Spinal cord (tissue), 10 donors: ENCODE measurements at places on chromosomes 1 and 21. TPM values are rescaled to one million over a fixed set of nuclear protein-coding genes. Genes with fewer than 3 reads are reported as not detected.

The CELA2B gene
- total RNA-seq, result not detected

The C1orf94 gene
- total RNA-seq, result 0.50 TPM

The AADACL3 gene
- not detected for total RNA-seq

The PER3 gene
- total RNA-seq, result 19.3 TPM

The MYBPH gene
- 0.06 TPM for total RNA-seq

The OR2T35 gene
- total RNA-seq, result not detected

The SLC16A4 gene
- total RNA-seq, result 27.5 TPM

The LRRC8B gene
- total RNA-seq, result 9.3 TPM

The PIGK gene
- total RNA-seq, result 47.7 TPM

The MYOG gene
- not detected for total RNA-seq

The SRGAP2 gene
- 96.9 TPM for total RNA-seq

The PLA2G2C gene
- not detected for total RNA-seq

The CD1E gene
- total RNA-seq, result 0.10 TPM

The NCMAP gene
- total RNA-seq, result 10.7 TPM

The LRRC71 gene
- total RNA-seq, result 4.5 TPM

The CLCNKA gene
- 0.10 TPM for total RNA-seq

The C1QTNF12 gene
- 2.7 TPM for total RNA-seq

The ADAM30 gene
- not detected for total RNA-seq

The CELF3 gene
- 13.9 TPM for total RNA-seq

The RAB42 gene
- 6.3 TPM for total RNA-seq

The B3GALT6 gene
- total RNA-seq, result 30.4 TPM

The TMEM59 gene
- total RNA-seq, result 455 TPM

The OR2L3 gene
- 0.11 TPM for total RNA-seq

The HSD11B1 gene
- 0.22 TPM for total RNA-seq

The AVPR1B gene
- 0.17 TPM for total RNA-seq

The MPL gene
- 0.11 TPM for total RNA-seq

The HAPLN2 gene
- 7.3 TPM for total RNA-seq

The NUP210L gene
- 0.11 TPM for total RNA-seq

The AKR7A3 gene
- total RNA-seq, result 3.2 TPM

The KCNN3 gene
- 9.6 TPM for total RNA-seq

The VASH2 gene
- 10.3 TPM for total RNA-seq

The GIPC2 gene
- 1.2 TPM for total RNA-seq

The DEPDC1 gene
- total RNA-seq, result 8.0 TPM

The CTH gene
- total RNA-seq, result 4.9 TPM

The AMIGO1 gene
- 18.9 TPM for total RNA-seq

The CFHR2 gene
- total RNA-seq, result not detected
